ENCODE measurements at places on chromosomes 2 and 18.

DNA sequence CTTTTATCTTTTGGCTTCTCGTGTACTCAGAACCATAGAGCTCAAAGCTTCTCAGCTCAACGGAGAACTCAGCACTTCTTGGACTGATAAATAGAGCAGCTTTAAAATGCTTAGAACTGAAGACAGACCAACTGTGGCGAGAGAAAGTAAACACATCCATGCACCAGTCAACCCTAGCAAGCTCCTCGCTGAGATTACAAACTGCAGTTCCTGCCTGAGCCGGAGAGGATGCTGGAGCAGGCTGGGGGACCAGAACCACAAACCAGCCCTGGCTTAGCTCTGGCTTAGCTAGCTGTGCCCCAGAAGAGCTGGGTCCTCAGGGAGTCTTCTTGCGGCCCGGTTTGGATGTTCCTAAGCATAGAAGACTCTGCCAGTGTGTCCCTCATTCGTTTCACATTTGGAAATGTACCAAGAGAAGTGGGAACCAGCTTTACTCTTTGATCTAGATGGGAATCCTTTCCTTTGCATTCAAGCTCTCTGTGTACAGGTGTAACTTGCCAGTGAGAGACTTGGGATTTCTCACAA lies 5.6 kb downstream of the PAX8 start:
- DNase-seq: no peak

DNA sequence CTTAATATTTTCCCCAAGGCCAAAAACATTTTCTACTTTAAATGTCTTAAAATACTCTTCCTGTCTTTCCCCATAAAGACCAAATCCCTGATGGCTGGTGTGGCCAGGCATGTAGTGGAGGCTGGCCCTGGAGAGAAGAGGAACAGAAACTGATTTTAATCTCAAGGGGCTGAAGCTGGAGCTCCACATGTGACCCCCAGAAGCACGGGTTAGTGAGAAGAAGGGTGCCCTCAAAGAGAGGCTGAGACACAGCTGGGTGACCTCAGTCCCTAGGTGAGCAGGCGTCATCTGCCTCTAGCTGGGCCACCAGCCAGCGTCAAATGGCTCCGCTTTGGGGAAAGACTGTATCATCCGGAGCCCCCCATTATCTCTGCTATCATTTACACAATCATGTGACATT lies 19.3 kb upstream of the TMEM18 start:
- no peak for DNase-seq

- DNase-seq: no peak
Observed at GRCh38 chr18:24460388-24460787, at the start of gene HRH4. Gene HRH4 (plus strand): TSS chr18:24460637. CDS start chr18:24460729, 92 bp downstream.

DNA sequence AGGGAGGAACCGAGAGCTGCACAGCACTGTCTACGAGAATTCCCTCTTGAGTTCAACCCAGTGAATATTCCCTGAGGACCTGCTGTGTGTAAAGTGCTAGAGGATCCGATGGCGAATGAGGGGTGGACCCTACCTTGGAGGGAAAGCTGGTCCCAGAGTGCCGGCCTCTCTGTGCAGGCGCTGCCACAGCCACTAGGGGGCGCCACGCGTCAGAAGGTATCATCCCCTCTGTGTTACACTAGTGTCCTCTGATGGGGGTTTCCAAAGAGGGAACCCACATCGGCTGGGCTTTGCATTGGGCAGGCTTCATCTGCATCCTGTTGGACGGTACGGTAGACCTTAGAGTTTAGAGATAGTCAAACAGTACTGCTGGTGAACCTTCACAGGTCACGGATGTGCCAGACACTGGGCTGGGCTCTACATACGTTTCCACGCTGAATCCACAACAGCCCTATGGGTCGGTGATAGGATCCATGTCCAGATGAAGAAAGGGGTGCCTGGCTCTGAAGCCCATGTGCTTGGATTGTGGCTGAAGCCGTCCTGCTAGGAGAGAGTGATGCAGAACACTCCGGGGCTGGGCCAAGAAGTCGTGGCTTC lies 39.0 kb downstream of the COA5 start:
- no peak for DNase-seq

DNA sequence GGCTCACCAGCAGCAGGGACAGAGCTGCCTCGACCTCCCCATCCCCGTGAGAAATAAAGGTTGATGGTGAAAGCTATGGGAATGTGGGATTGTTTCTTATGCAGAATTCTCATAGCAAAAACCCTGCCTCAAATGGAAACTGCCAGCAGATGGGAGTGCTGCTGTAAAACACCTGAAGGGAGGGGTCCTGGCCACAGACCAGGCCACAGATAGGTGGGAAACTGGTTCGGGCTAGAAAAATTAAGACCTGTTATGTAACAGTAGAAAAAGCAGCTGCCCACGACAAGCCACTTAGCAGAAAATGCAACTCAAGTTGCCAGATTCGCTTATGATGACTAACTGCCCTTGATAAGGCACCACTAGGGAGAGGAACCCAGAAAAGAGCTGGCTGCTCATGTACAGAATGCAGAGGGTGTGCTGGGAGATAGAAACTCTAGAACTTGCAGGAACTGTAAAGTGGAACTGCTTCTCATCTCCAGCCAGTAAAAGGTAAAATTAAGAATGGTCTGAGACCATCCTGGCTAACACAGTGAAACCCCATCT lies 114.5 kb upstream of the SALL3 start:
- DNase-seq: no peak

GRCh38 chr2:199590321-199591203 lies 132.8 kb upstream of the SATB2 start:
- DNase-seq: no peak

- peak; percentile 88 for DNase-seq
Observed at GRCh38 chr2:189022492-189022891, 48.3 kb downstream of the COL3A1 start.

DNA sequence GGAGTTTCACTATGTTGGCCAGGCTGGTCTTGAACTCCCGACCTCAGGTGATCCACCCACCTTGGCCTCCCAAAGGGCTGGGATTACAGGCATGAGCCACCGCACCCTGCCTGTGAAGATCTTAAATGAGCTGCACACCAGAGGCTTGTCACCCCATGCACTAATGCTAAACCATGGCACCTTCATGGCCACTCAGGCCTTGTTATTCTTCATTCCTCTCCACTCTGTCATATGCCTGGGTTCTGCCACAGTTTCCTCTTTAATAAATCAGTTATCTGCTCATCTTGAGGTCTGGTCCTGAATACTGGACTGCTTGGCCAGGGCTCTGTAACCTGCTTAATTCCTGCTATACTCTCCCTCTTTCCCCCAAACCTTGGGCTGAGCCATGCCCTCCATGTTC lies 303.9 kb upstream of the FBXO11 start:
- no peak for DNase-seq

GRCh38 chr2:181760521-181760920 lies 80.2 kb upstream of the NEUROD1 start:
- no peak for DNase-seq

DNA sequence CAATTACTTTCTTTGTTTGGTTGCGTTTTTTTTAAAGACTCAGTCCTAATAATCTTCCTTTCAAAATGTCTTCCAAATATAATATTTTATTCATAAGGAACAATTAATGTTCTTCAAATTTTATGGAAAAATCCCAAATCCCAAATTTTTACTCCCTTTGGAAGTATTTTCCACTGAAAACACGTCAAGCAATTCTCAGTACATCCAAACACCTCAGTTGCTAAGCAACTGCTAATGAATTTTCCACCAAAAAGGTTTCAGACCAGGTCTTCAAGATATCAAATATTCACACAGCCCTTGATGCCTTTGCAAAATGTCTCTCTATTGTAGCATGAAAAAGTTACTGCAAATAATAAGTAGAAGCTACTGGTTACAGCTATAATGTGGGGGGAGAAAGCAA lies 140.1 kb downstream of the DSEL start:
- DNase-seq: no peak

GRCh38 chr2:241803387-241804325 lies 5.3 kb upstream of the NEU4 start:
- DNase-seq: no peak

All from AG09319 (cell line).